NCI-H524 (cell line): ENCODE measurements at places on chromosomes 3 and 15.

DNA sequence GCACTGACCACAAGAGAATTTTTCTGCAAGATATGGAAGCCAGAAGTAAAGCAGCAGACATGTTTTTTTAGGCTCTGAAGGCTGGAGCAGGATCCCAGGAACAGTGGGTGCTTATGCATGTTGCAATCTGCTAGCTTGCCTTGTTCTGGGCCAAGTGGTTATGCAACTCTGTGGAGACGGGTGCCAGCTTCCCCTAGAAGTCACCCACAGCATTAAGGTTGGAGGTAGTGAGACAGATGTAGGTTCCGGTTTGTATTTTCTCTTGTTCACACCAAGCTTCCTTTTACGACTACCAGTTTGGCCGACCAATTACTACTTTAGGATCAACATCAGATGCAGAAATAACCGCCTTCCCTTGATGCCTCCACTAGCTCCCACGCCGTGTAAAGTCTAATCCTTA, 11.1 kb downstream of the DPH3 start:
- DNase-seq = no peak

GRCh38 chr3:123344175-123344906, 104.5 kb downstream of the ADCY5 start:
- DNase-seq = no peak

DNA sequence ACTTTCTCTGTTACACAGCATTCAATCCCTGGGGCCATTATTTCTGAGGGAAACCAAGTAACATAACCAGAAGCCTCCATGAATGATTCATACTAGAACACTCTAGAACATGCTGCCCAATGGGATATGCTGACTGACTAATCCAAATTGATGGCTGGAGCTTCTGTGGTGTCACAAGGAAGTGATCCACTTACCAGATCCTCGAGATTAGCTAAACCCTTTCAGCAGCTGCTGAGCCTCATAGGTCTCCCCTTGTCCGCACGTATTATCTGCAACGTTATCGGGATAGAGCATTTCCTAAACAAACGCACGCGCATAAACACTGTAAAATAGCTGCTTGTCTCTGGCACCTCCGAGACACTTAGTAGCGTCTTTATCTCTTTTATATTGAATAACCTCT, 61.2 kb upstream of the PROK2 start:
- DNase-seq = peak; percentile 69

DNA sequence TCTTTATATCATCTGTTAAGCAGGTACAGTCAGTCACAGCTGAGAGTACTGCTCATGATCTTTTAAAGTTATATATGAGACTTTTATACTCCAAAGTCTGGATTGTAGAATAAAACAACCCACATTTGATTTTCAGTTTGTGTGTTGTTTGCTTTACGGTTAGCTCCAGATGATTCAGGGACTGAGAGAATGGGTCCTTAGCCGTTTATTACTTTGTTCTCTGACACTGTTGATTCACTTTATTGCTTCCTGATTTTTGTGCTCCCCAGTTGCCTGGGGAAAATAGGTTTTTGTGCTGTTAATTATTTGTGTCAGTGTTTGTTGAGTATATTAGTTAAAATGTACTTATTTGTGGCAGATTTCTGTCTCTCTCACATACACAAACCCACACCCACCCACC, 8.6 kb upstream of the EBLN2 start:
- no peak for DNase-seq

DNA sequence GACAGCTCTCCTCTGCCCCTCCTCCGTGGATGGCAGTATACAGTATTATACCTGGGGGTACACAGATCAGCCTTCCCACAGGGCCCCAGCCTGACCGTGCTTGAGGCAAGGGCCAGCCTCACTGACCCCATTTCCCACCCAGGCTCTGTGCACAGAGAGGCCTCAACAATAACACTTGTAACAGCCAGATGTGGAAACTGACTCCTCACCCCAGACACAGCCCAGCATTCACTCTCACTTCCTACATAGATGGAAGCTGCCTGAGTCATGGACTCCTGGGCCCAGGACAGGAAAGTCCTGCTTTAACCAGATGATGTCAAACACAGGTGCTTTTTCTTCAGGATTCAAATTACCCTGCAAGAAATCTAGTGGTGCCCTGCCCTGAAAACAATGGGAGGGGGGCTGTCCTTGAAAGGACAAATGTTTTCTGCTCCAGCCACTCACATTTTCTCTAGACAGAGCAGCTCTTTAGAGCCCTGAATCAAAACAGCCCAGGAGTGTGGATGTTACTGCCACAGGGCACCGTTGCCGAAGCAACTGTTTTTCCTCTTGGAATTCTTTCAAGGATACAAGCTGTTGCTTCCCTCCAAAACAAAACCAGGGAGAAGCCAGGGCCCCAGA, 16.4 kb downstream of the CCDC12 start:
- DNase-seq = no peak

GRCh38 chr15:72231833-72232478, 966 bp upstream of the PKM start:
- DNase-seq = peak; percentile 29

DNA sequence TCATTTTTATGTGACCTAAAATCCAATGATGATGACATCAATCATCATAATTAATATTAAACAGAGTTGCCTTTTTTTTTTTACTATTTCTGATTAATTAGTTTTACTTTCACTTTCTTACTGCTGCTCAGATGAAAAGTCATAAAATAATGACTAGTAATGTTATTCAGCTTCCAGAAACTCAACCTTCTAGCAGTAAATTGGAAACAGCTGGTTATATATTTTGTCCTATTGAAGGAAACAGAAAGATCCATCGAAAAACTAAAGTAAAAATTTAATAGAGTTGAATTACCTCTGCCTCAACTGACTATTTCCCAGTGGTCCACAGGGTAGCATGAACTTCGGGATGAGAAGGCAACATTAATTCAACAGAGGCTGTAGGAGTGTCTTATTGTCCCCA, 107.1 kb upstream of the PTX3 start:
- DNase-seq = no peak

DNA sequence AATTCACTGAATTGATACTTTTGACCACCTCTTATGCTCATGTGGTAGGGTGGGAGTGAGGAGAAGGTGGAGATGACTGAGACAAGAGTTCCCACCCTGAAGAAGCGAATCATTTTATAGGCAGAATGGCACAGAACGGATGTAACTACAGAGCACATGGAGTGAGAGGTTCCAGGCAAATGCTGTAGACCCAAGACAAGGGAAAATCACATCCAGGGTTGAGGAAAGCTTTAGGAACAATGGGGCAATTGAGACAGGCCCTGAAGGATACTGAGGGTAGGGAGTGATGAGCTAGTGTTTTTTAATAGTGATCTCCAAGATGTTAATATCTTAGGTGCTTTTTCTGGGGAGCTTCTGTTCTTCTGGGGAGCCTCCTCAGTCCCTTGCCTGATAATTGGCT, 8.1 kb downstream of the PCCB start:
- DNase-seq = no peak

DNA sequence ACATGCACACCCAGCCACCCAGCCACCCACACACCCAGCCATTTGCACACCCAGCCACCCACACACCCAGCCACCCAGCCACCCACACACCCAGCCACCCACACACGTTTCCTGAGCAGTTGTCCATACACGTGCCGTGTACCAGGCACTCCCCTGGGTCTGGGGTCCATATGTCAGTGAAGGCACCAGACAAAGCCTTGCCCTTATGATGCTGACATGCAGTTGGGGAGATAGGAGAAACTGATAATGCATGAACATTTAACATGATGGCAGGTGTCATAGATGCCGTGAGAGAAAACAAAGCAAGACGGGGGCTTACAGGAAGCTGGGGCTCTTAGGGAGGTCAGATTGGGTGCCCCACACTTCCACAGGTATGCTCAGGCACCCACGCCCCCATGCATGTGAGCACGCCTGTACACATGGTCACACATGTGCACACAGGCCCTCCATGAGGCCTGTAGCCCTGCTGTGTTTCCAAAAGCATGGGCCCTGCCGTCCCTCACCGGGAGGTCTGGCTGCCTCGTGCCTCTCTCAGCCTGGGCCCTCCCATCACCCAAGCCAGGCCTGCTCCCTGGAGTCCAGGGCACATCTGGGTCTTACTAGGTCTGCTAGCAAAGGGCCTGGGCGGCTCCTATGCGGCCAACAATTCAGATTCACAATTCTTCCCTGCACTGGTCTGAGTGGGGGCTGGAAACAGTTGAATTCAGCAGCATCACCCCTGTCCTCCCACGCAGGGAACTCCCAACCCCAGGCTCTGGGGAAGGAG, 3.6 kb upstream of the DNAJB8 start:
- DNase-seq = no peak

DNA sequence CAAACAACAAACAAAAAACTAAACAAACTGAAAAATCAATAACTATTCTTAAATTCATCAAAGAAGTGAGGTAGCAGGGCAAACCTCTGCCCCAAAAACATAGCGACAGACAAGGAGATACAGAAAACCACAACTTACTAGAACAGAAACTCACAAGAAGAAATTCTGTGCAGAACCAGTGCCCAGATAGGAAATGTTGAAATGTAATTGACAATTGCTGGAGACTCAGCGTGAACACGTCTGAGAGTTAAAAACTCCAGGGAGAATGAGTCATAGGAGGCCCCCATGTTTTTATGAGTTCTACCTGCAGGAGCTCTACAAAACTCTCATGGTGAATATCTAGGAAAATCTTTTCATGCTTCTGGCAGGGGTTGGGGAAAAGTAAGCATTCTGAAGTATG, 95.5 kb upstream of the SETMAR start:
- no peak for DNase-seq

DNA sequence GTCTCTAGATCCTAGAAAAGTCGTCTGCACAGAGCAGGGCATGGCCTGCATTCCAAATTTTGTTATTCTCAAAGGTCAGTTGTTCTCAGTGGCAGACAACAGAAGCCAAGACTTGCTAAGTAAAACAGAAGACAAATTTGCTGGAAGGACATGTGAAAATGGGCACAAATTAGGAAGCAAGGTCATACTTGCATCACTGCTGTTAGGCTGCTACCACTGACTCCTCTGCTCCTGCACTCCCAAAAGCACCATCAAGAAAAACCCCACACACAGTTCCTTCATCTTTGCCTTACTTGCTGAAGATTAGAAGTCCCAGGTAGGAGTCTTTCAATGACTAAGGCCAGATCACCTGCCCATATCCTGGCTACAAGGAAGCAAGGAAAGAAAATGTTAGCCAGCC, 69.9 kb upstream of the ATP2C1 start:
- DNase-seq = no peak

GRCh38 chr3:64859625-64860535, 172.1 kb upstream of the ADAMTS9 start:
- DNase-seq = no peak

DNA sequence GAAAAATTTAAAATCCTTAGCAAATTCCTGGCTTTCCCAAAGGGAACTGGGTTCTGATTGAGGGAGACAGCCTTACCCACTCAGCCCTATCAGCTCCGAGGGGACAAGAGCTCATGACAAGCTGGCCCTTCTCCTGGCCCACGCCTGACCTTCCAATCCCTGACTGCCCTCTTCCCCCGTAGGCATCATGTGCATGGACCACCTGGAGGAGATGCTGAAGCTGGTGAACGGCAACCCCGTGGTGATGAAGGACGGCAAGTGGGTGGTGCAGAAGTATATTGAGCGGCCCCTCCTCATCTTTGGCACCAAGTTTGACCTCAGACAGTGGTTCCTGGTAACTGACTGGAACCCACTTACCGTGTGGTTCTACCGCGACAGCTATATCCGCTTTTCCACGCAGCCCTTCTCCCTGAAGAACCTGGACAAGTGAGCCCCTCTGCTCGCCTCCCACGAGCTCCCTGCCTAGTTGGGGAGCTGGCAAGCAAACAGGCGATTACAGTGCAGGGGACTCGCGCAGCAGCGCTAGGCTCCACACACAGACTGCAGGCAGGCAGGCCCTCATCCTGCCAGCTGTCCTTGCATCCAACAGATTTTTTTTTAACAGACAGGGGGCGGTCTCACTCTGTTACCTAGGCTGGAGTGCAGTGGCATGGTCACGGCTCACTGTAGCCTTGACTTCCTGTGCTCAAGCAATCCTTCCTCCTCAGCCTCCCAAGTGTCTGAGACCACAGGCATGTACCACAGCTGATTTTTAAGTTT, 16.8 kb downstream of the RPUSD3 start:
- peak; percentile 60 for DNase-seq

DNA sequence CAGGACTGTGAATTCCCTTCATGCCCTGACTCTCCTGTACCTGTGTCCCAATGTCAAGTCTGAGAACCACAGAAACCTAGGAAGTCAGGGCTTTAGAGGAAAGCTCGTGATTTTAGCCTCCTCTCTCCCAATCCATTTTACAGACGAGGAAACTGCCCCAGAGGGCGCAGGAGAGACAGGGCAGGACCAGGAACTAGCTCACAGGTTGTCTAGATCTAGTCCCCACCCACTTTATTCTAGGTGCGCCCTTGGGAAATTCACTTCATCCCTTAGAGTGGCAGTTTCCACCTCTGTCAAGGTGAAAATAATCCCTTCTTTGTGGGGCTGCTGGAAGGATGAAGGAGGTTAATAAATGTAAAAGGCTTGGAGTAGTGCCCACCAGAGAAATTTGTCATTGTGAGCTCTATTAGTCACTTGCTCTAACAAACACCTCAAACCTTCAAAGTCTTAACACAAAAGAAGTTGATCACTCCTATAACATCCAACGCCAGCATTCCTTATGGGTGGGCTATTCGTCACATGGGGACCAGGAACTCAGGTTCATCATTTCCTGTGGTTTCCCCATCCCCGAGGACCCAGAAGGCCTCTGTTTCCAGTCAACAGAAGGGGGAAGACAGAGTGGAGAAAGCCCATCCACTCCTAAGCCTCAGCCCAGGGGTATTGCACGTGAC, 282.3 kb downstream of the XXYLT1 start:
- no peak for DNase-seq

GRCh38 chr3:69409831-69410230, 23.9 kb upstream of the FRMD4B start:
- no peak for DNase-seq
